Activated T-cell treated with anti-CD3 and anti-CD28 coated beads, Interleukin-2, amount 50 U/mL, for 4 hours (primary cell): ENCODE measurements at places on chromosomes 1 and 21. TPM values are rescaled to one million over a fixed set of nuclear protein-coding genes. Genes with fewer than 3 reads are reported as not detected.
A peak's percentile ranks its signal among the peaks of the same experiment; 100 is the strongest.

The SELENBP1 gene
- 0.63 TPM for total RNA-seq

The HPCA gene
- total RNA-seq, result not detected

The PROX1 gene
- 0.03 TPM for total RNA-seq

The CCT8 gene
- 558 TPM for total RNA-seq

DNA sequence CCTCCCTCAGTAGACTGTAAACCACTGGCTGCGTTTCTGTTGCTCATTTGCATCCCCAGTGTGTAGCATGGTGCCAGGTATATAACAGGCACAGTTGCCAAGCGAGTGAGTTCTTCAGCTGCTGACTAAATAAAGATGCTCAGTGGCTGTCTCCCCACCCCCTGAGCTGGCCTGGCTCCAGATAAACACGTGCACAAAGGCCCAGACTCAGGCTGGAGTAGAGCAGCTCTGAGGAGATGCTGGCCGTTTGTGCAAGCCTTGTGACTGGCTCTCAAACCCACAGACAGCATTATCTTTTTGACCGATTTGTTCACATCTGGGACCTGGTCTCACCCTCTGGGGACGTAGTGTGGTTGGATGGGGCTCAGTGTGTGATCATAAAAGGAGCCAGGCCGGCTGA is 7.1 kb downstream of the CHRNB2 start:
- DNase-seq, result no peak

- no peak for DNase-seq
Measured at GRCh38 chr1:9906466-9906865, 3.6 kb downstream of the CTNNBIP1 start.

- DNase-seq, result no peak
Measured at GRCh38 chr1:96521994-96522760, 199.4 kb upstream of the PTBP2 start.

DNA sequence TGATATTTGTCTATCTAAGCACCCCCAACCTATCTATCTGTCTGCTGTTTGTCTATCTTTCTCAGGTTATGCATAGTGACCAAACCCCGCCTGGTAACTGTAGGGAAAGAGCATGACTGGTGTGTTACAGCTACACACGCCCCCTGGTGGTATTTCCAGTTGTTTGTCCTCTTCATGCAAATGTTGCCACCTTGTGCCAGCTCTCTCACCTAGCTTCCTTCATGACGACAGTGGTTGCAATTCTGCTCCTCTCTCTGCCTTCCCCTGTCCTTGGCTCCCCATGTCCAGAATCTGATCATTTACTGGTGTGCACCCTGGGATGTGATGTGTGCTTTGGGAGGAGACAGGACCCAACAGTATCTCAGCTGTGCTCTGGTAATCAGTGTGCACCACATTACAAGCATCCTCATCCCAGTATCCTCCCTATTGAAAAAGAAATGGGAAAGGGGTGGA is 8.1 kb upstream of the INKA2 start:
- peak; percentile 57 for DNase-seq

DNA sequence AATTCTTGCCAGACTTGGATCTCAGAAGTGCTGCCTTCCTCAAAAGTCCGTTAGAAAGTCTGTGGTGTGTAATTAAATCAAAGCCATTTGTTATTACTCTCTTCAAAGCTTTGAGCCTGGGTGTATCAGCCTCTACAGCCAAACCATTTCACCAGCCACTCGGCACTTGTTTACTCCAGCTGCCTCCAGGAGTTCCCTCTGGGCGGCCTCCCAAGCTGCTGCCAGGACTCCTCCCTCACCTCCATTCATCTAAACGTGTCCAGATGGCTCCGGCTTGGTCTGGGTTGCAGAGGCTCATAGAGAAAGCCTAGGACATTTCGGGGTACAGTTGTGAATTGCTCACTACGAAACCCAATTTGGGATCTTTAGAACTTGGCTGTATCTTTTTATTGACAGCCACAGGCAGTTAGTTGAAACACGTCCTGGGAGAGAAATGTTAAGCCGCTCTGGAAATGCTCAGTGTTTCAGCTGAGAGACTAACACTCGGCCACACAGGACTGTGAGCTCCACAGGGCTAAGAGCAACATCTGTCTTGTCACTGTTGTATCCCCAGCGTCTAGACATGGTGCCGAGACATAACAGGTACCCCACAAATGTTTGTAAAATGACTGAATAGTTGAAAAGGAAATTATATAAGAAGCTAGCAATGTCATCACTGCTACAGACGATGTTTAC is 116.9 kb upstream of the NGF start:
- DNase-seq, result no peak

GRCh38 chr1:162185314-162186025 is 116.0 kb downstream of the NOS1AP start:
- no peak for DNase-seq

DNA sequence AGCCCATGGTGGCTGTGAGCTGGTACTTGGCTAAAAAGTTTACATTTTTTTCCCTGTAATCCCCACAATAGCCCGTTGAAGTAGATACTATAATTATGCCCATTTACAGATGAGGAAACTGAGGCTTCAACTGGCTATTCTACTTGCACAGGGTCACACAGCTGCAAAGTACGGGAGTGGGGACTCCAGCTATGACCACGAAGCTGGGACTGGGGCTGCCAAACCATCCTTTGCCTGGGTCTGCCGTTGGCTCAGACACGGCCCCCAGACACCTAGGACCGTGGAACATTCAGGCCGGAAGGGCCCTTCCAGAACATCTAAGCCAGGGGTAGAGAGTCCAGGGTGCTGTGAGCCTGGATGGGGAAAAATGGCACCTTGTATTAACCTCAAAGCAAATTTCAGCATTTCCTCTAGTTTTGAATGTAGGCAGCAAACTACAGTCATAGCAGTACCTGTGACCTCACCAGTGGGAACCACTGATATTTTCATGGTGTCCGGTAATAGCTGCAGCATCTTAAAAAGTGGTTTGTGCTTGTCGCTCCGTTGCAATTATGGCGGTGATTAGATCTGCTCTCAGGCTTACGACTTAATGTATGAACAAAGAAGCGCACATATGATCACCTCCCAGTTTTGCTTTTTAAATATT is 4.3 kb downstream of the TP73 start:
- no peak for DNase-seq

GRCh38 chr1:75725861-75726361 is 1.4 kb downstream of the ACADM start:
- DNase-seq, result no peak

- DNase-seq, result no peak
Measured at GRCh38 chr1:77643456-77643855, 39.0 kb downstream of the ZZZ3 start.

GRCh38 chr1:235500971-235501540 is 3.2 kb downstream of the B3GALNT2 start:
- DNase-seq, result no peak
